ENCODE measurements at places on chromosomes 7 and 10.
A peak's percentile ranks its signal among the peaks of the same experiment; 100 is the strongest.

- no peak for DNase-seq
These were observed 151.2 kb upstream of the MINDY3 start for GRCh38 chr10:16011548-16011947.

GRCh38 chr10:132151951-132152505, 34.7 kb upstream of the DPYSL4 start:
- DNase-seq, result no peak

DNA sequence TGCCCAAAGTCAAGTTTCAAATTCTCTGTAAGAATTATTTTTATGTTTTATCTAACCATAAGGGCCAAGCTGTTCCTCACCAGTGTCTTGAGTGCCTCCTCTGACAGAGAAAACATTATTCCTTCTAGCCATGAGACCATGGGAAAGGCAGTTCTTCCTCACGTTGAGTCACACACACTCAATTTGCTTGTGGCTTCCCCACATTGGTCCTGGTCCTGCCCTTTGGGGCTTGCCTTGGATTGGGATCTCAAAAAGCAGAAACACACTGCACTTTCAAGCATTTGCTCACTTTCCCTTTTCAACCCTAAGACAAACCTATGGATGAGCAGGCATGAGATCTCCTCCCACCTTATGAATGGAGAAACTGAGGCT, 248.3 kb upstream of the IGFBP3 start:
- no peak for DNase-seq

GRCh38 chr10:103442031-103442461, 10.1 kb downstream of the CALHM2 start:
- DNase-seq, result peak; percentile 13

GRCh38 chr10:34112171-34112782, 702.8 kb downstream of the PARD3 start:
- peak; percentile 48 for DNase-seq

DNA sequence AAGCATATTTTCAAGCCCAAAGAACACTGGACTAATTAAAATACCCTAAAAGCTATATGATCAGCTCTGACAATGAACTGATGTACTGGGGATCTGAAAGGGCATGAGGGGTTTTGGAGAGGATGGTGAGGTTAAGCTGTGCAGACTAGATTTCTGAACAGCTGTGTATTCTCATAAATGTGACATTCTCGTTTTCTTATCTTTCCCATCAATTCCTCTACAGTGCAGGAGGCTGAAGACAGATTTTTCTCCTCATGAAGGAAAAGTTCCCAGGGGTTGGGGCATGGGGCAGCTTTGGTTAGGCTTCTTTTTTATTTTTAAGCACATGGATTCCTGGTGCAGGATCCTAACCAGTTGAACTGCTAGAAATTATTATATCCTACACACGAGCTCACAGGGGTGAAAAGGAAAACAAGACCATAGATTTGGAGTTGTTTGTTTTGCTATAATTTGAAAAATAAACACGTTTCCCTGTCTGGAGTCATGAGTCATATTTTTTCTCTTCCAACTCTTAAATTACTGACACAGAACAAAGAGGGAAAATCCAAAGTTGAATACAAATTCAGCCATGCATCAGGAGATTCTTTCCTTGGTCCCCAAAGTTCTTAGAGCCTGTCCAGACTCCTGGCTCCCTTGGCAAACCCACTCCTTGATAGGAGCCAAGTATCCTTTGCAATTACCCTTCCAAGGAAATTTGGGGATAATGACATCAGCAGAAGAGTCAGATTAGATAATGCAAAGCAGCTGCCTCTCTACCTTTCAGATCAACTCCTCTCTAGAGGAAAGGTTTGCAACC, 147.7 kb upstream of the NPVF start:
- DNase-seq, result no peak

DNA sequence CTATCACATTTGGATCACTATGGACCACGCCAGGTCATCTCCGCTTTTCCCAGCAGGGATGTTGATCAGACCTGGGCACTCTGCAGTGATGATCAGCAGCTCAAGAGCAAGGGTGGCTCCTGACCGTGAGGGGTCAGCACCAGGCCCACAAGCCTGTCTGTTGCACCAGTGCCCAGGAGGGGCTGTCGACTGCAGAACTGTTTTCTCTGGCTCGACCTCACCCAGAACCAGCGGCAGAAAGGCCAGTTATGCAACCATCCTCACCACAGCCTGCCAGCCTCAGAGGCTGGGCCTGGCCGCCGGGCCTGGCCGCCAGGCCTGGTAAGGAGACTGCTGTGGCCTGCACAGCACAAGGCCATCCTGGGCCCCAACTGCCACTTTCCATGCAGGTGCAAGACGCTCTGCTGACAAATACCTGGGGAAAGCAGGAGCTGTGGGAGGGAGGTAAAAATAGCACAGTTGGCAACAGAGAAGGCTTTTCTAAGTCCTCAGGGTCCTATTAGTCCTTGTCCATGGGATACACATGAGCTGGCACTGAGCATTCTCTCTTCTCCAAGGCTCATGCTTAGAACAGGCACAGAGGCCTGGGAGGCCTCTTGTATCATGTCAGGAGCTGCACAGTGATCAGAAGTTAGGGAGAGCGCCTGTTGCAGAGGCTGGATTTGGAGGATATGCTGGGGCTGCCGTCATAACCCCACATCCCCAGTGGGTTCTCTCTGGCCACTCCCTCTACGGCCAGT, 17.5 kb downstream of the KCNMA1 start:
- DNase-seq, result no peak

- no peak for DNase-seq
These were observed 52.6 kb downstream of the TMEM209 start for GRCh38 chr7:130152493-130153210.

DNA sequence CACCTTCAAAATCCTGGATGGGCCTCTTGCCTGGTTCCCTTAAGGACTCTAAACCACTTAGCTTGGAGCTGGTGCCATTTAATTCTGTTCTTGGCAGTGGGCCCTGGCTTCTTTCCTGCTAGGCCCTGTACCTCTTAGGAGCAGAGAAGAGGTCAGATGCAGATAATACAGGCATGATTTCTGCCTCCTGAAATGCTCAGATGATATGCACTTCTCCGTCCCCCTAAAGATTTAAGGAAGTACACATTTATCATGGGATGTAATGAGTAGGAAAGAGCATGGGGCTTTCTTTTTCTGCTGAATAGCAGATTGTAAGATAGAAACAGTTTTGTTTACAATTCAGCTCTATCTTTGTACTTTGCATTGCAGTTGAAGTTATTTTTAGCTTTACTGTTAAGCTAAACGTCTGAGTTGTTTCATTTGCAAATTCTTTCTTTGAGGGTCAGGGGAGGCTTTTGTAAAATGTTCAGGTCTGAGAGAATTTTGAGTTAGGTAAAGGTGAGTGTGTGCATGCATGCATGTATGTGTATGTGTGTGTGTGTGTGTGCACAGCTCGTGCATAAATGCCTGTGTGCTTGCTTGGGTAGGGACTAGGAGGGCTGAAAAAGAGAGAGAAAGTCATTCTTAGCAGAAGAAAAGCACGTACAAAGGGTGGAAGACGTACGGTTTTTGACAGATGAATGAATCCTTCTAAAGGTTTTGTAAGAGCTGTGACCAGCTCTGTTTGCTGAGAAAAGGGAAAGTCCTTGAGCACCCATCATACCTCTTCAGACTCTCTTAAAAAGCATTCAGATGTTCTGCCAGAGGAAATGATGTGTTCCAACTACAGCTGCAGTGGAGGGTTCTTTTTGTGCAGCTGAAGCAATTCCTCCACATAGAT, 364.2 kb downstream of the AUTS2 start:
- DNase-seq, result no peak

DNA sequence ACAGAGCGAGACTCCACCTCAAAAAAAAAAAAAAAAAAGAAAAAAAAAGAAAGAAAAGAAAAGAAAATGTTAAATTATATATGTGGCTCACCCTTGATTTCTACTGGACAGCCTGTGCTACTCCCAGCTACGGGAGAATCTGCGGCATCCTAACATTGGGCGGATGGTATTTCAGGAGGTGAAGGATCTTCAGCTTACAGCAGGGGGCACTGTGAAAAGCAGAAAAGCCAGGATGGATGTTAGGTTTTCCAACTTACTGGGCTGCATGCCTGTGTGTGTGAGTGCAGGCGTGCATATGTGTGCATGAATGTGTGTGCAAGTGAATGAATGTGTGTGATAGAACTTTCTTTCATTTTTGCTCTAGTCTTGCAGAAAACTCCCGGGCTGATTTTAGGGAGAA, 1066.5 kb downstream of the TYW1 start:
- DNase-seq, result no peak

- no peak for DNase-seq
These were observed 224.8 kb upstream of the LYZL1 start for GRCh38 chr10:29063806-29064644.
